ENCODE measurements at places on chromosomes 4 and X. TPM values are rescaled to one million over a fixed set of nuclear protein-coding genes. Genes with fewer than 3 reads are reported as not detected.

DNA sequence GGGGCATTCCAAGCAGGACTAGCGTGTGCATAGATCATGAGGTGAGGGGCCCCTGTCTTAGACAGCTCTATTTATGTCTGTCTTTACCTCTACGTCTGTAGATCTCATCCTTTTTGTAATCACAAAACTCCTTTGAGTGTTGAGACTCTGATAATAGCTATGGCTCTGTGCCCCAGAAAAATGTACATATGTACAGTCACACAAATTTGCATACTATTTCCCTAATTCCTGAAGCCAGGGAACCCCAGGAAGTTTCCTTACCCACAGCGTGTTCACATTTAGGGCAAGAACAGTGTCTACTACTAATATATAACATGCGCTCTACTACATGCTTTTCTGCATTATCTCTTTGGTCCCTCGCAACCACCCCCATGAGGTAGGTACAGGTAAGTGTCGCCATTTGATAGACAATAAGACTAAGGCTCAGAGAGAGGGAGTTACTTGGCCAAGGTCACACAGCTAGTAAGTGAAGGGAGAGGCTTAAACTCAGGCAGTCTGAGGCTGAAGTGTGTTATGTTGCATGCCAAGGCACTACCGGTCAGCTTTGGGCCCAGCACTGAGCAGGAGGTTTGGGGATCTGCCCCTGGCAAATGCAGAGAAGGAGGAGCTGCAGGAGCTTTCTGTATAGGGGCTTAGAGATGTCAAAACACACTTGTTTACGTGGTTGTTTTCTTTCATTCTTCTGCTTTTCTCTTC lies 21.0 kb upstream of the CITED1 start:
- no peak overlapping the region for H3K4me3 ChIP-seq
- no peaks in the 10 kb centered on the region for H3K4me1 ChIP-seq
- H3K27ac ChIP-seq, result no peak overlapping the region
- no peaks in the 10 kb centered on the region for H3K27me3 ChIP-seq
- H3K36me3 ChIP-seq, result no peaks in the 10 kb centered on the region

DNA sequence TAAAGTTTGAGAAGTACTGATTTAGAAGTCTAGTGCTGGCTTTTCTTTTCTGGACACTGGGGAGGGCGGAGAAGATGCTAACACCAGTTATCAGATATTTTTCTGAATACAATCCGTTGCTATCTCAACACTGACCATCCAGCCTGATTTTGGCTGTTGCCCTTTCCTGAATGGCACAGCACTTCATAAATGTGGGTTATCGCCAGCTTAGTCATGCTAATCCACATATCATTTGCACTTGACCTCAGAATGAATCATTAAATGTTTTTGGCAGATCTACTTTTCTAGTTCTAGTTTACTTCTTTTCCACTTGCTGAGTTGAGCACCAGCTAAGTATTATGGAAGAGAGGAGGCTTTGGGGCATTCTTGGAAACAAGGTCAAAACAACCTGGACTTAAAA lies 60.8 kb upstream of the ESX1 start:
- no peak overlapping the region for H3K27ac ChIP-seq
- peaks cover 4% of the 10 kb centered on the region for H3K4me1 ChIP-seq
- H3K27me3 ChIP-seq, result no peaks in the 10 kb centered on the region
- no peak for DNase-seq
- no peaks in the 10 kb centered on the region for H3K36me3 ChIP-seq
- H3K4me3 ChIP-seq, result no peak overlapping the region

- H3K27ac ChIP-seq, result no peak overlapping the region
- no peaks in the 10 kb centered on the region for H3K36me3 ChIP-seq
- H3K27me3 ChIP-seq, result no peaks in the 10 kb centered on the region
- H3K4me3 ChIP-seq, result no peak overlapping the region
- peaks cover 34% of the 10 kb centered on the region for H3K4me1 ChIP-seq
These were observed 68.9 kb downstream of the TMEM131L start for GRCh38 chr4:153534792-153535629.

TRIM75 gene
- total RNA-seq, result not detected

GRCh38 chr4:183905593-183906488 lies 734 bp downstream of the STOX2 start:
- H3K36me3 ChIP-seq, result no peaks in the 10 kb centered on the region
- H3K4me1 ChIP-seq, result no peaks in the 10 kb centered on the region
- H3K27ac ChIP-seq, result peak overlapping the region; percentile 74
- H3K27me3 ChIP-seq, result no peaks in the 10 kb centered on the region
- peak; percentile 36 for DNase-seq

- no peaks in the 10 kb centered on the region for H3K4me1 ChIP-seq
- H3K36me3 ChIP-seq, result no peaks in the 10 kb centered on the region
- no peak overlapping the region for H3K4me3 ChIP-seq
- no peaks in the 10 kb centered on the region for H3K27me3 ChIP-seq
- DNase-seq, result no peak
- no peak overlapping the region for H3K27ac ChIP-seq
These were observed 238.1 kb upstream of the STS start for GRCh38 chrX:6909396-6909795.

- H3K4me3 ChIP-seq, result no peak overlapping the region
- no peaks in the 10 kb centered on the region for H3K36me3 ChIP-seq
- no peaks in the 10 kb centered on the region for H3K27me3 ChIP-seq
These were observed 35.1 kb downstream of the RPS6KA3 start for GRCh38 chrX:20231598-20231997.

DNA sequence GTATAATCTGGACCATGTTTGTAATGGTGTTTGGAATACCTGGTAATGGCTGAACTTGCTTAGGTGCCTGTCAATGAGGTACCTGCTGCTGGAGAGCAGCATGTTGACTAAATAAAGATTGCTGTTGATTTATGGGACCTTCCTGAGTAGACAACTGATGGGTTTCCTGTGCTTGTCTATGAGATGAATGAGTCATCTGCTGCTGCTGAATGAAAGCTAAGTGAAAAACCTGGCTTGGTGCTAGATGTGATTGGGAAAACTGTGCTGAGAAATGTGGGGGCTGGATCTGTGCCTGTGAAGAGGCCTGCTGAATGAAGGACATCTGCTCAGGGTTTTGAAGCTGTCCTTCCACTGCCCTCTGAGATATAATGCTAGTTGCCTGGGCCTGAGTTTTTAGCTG lies 69.6 kb downstream of the WNK3 start:
- H3K36me3 ChIP-seq, result no peaks in the 10 kb centered on the region
- DNase-seq, result no peak
- no peaks in the 10 kb centered on the region for H3K27me3 ChIP-seq
- H3K4me3 ChIP-seq, result no peak overlapping the region
- no peaks in the 10 kb centered on the region for H3K4me1 ChIP-seq

DNA sequence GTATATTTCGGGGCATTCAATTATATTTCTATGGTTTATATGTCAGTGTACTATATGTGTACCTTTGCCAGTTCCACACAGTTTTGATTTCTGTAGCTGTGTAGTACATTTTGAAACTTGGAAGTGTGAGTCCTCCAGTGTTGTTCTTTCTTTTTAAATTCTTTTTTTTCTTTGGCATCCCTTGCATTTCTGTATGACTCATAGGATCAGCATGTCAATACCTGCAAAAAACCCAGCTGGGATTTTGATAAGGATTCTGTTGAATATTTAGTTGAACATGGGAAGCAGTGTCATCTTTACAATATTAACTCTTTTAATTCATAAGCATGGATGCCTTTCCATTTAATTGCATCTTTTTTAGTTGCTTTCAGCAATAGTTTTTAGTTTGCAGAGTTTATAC lies 100.0 kb downstream of the SH3BGRL start:
- H3K27ac ChIP-seq, result no peak overlapping the region
- H3K4me3 ChIP-seq, result no peak overlapping the region
- no peaks in the 10 kb centered on the region for H3K4me1 ChIP-seq
- H3K27me3 ChIP-seq, result no peaks in the 10 kb centered on the region

PAGE2B gene
- not detected for total RNA-seq

OPHN1 gene
- total RNA-seq, result 2.6 TPM

DNA sequence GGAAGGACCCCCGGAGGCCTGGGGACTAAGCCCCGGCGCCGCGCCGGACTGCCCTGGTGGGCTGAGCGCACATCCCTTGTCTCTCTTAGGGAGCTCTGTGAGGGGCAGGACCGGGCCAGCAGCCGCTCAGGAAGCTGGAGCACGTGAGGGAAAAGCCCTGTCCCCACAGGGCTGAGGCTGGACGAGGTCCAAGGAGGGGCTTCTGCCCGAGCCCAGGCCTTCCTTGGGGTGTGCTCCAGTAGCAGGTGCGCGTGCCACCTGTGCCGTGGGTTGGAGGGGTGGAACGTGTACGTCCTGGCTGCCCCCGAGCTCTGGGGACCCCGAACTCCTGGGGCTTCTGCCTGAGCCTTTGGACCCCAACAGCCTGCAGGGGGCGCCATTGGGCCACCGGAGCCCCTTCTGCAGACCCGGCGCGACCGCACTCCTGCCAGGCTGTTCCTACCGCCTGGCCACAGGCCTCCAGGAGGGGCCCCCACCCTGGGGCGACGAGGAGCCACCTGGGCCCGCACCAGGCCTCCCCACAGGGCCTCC lies 27.2 kb downstream of the TACC3 start:
- DNase-seq, result peak; percentile 87
- H3K27me3 ChIP-seq, result no peaks in the 10 kb centered on the region

GRCh38 chr4:127501103-127501502 lies 131.7 kb upstream of the INTU start:
- no peaks in the 10 kb centered on the region for H3K36me3 ChIP-seq
- H3K27me3 ChIP-seq, result no peaks in the 10 kb centered on the region
- no peak for DNase-seq
- H3K4me3 ChIP-seq, result no peak overlapping the region

RASSF6 gene
- total RNA-seq, result 5.8 TPM

- H3K27ac ChIP-seq, result no peak overlapping the region
- no peak overlapping the region for H3K4me3 ChIP-seq
- no peaks in the 10 kb centered on the region for H3K4me1 ChIP-seq
- H3K27me3 ChIP-seq, result no peaks in the 10 kb centered on the region
- DNase-seq, result no peak
- H3K36me3 ChIP-seq, result no peaks in the 10 kb centered on the region
These were observed 453.9 kb downstream of the GPAT3 start for GRCh38 chr4:83989835-83990234.

DCAF12L1 gene
- total RNA-seq, result not detected

NIPAL1 gene
- total RNA-seq, result 2.3 TPM

DNA sequence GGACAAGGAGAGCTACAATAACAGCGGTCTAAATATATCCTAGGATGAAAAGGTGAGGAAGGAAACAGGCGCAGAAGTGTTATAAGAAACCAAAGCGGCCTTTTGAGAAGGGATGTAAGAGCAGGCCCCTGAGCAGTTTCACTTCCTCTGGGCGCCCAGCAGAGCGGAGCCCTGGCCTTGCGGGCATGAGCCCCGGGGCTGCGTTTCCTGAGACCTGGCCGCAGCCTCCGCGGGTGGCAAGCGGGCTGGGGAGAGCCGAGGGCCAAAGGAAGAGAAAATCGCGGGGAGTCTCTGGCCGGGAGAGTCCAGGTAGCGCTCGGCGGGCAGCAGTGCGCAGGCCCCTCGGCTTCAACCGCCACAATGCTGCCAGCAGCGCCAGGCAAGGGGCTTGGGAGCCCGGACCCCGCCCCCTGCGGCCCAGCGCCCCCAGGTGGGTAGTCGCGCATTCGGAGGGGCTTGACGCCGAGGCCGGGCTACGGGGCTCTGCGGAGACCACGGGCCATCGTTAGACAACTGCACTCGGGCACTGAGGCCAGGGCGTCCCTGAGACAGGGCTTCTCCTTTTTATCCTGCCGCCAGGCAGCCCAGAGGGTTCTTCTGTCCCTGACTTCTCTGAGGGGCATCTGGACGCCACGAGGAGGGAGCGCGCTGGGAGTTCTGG lies at the start of gene BANK1:
Gene BANK1 (plus strand): TSS at position 210 of the 661 bp plus-strand sequence. CDS start 151 bp downstream, at position 361.
- H3K4me1 ChIP-seq, result no peaks in the 10 kb centered on the region
- peak within 1 kb of the TSS; percentile 47 for H3K4me3 ChIP-seq
- H3K27ac ChIP-seq, result no peak within 1 kb of the TSS
- peak; percentile 64 for DNase-seq

- H3K27me3 ChIP-seq, result no peaks in the 10 kb centered on the region
- H3K27ac ChIP-seq, result no peak overlapping the region
- no peak for DNase-seq
- H3K4me1 ChIP-seq, result no peaks in the 10 kb centered on the region
- no peaks in the 10 kb centered on the region for H3K36me3 ChIP-seq
These were observed 63.1 kb downstream of the SLC10A7 start for GRCh38 chr4:146458594-146458993.

NAAA gene
- total RNA-seq, result 6.1 TPM

DNA sequence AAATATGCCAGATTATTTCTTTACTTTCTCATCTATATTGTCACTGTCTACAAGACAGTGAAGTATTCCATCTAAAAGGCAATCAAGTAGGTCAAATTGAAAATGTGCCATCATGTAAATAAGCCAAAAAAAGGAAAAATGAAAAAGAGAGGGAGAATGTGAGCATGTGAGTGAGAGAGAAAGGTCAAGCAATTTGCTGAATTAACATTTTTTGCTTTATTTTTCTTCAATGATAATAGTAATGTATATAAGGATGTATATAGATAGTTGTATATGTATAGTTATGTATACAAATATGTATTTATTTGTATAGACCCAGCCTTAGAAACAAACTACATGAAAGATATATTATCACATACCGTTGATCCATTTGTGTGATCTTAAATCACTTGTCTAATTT lies 11.5 kb downstream of the CXCL8 start:
- no peaks in the 10 kb centered on the region for H3K27me3 ChIP-seq
- no peak for DNase-seq
- no peak overlapping the region for H3K27ac ChIP-seq
- no peaks in the 10 kb centered on the region for H3K4me1 ChIP-seq
- no peak overlapping the region for H3K4me3 ChIP-seq

GRCh38 chr4:154142664-154143063 lies 348.9 kb downstream of the DCHS2 start:
- peaks cover 5% of the 10 kb centered on the region for H3K4me1 ChIP-seq
- no peaks in the 10 kb centered on the region for H3K27me3 ChIP-seq
- H3K4me3 ChIP-seq, result no peak overlapping the region
- DNase-seq, result no peak
- H3K36me3 ChIP-seq, result no peaks in the 10 kb centered on the region

HEPH gene
- total RNA-seq, result 1.4 TPM

DNA sequence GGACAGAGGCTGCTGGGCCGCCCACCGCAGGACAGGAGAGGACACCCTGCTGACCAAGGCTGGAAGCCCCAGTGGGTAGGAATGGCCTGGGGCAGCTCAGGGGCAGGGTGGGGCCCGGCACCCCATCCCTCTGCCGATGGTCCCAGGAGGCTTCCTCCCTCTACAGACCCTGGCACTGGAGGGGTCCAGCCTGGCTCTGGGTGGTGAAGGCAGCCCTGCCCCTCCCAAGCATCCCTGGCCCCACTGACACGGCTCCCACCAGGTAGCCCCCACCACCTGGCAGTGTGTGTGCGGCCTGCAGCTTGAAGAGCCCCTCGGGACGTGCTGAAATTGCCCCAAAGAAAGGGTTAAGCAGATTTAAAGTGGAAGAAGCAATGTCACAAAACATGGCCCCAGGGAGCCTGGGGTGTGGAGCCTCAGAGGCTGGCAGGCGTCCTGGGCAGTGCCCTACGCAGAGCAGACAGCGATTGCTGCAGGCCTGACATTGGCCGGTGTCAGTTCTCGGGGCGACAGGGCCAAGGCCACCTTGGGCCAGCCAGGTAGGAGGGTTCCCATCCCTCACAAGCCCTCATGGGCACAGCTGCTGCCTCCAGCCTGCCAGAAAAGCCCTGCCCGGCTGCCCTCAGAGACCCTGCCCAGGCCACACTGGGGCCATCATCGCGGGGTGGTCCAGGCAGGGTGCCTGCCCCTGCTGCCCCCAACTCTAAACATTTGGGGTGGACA lies 80.5 kb downstream of the FAM53A start:
- H3K27me3 ChIP-seq, result no peaks in the 10 kb centered on the region
- no peak overlapping the region for H3K27ac ChIP-seq
- H3K36me3 ChIP-seq, result no peaks in the 10 kb centered on the region
- H3K4me3 ChIP-seq, result no peak overlapping the region
- no peaks in the 10 kb centered on the region for H3K4me1 ChIP-seq

GRCh38 chrX:55007656-55008055 lies 7.5 kb downstream of the APEX2 start:
- H3K36me3 ChIP-seq, result no peaks in the 10 kb centered on the region
- DNase-seq, result peak; percentile 53
- no peaks in the 10 kb centered on the region for H3K4me1 ChIP-seq
- peak overlapping the region; percentile 7 for H3K27ac ChIP-seq
- H3K4me3 ChIP-seq, result no peak overlapping the region
- no peaks in the 10 kb centered on the region for H3K27me3 ChIP-seq

Data from pancreas (tissue), 10 donors.